ENCODE measurements at places on chromosomes 3 and 15. TPM values are rescaled to one million over a fixed set of nuclear protein-coding genes. Genes with fewer than 3 reads are reported as not detected.

IL5RA gene
- 2.5 TPM for total RNA-seq

SLC27A2 gene
- not detected for total RNA-seq

RTP2 gene
- total RNA-seq = not detected

FBN1 gene
- 101 TPM for total RNA-seq

DISP2 gene
- total RNA-seq = 4.6 TPM

MKRN3 gene
- not detected for total RNA-seq

TF gene
- 10.7 TPM for total RNA-seq

P2RY12 gene
- 1.4 TPM for total RNA-seq

CYP1A2 gene
- not detected for total RNA-seq

DNA sequence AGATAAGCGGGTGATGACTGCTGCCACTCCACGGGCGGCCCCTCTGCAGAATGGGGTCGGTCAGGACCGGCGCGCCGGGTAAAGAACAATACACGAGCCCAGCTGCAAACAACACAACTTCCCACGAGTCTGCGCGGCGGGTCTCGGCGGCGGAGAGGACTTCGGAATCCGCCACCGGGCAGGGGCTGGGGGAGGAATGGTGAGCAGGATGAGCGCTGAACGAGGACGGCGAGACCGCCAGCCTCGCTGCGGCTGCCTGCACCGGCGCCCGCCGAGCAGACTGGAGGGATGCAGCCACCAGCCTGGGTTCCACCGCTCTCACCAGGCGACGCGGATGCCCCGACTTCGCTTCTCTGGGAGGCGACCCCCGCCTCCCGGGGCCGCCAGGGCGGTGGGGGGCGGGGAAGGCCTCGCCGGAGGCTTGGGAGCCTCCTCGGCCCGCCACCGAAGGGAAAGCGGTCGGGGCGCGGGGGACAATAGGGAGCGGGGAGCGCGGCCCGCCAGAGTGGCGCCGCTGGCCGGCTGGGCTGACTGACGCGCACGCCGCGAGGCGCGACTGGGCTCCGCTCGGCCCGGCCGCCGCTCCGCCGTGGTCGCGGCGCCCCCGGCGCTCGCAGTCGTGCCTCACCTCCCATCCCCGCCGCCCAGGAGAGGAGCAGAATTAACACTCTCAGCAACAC, 515 bp downstream of the ADAM10 start:
- peak; percentile 81 for DNase-seq

GRCh38 chr15:96338074-96338765, 7.7 kb downstream of the NR2F2 start:
- DNase-seq = no peak

- no peak for DNase-seq
These were observed 53.4 kb downstream of the ITGA11 start for GRCh38 chr15:68378595-68378994.

GRCh38 chr3:50388720-50389413, 29.5 kb upstream of the TMEM115 start:
- no peak for DNase-seq

- DNase-seq = peak; percentile 17
These were observed 891 bp upstream of the TOP2B start for GRCh38 chr3:25665315-25666280.

GRCh38 chr15:59087731-59088130, 17.2 kb upstream of the CCNB2 start:
- DNase-seq = no peak

GRCh38 chr15:70324001-70324974, 226.6 kb upstream of the TLE3 start:
- DNase-seq = no peak

DNA sequence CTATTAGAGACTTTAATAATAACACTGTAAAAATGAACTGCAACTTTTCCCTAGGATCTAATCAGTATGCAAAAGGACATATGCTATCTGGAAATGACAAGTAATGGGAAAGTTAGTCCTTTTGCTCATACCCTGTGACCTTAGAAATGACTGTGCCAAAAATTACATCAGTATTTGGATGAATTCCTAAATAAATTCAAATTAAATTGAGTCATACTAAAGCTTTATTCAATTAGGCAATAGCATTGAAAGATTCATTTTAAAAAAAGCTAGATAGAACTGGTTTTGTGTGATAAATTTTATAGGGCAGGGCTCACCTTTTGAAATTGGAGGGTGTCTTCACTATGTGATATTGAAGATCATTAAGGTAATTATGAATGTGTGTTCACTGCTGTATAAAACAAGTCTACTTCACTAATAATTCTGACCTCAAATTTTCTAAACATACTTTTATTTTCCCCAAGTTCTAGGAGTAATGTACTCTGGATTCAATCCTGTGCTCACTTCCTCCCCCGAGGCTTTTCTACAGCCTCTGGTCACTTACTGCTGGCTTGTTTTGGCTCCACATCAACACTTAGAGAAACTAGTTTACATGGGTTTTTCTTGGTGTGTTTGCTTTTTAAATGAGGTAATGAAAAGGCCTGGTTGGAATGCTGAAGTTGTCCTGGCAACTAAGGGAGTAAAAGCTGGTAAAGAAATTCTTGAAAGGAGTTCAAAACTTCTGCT, 44.4 kb upstream of the SPTSSB start:
- DNase-seq = peak; percentile 20

GRCh38 chr3:195025056-195025883, 245.7 kb downstream of the XXYLT1 start:
- no peak for DNase-seq

Data from right cardiac atrium (tissue), 5 donors.